Activated CD4-positive, alpha-beta memory T cell treated with anti-CD3 and anti-CD28 coated beads for 36 hours (primary cell): ENCODE measurements at places on chromosomes 2 and 18. TPM values are rescaled to one million over a fixed set of nuclear protein-coding genes. Genes with fewer than 3 reads are reported as not detected.

GRCh38 chr18:55839343-55839742 is 251.4 kb upstream of the TCF4 start:
- DNase-seq = no peak

DNA sequence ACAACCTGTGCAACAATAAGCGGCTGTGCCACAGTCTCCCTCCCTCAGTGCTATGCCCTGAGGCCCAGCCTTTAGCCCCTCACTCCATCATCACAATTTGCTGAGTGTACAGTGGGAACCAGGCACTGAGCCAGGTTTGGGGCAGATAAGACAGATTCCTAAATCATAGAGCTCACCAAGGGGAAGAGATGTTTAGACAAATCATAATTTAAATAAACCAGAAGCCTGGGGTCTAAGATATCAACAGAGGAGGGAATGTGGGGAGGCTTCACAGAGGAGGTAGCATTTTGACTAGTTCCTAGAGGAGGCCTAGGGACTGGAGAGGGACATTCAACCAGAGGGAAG is 139.3 kb upstream of the EPAS1 start:
- DNase-seq = no peak

GRCh38 chr18:75159646-75160356 is 49.1 kb downstream of the PTGR3 start:
- no peak for DNase-seq

DNA sequence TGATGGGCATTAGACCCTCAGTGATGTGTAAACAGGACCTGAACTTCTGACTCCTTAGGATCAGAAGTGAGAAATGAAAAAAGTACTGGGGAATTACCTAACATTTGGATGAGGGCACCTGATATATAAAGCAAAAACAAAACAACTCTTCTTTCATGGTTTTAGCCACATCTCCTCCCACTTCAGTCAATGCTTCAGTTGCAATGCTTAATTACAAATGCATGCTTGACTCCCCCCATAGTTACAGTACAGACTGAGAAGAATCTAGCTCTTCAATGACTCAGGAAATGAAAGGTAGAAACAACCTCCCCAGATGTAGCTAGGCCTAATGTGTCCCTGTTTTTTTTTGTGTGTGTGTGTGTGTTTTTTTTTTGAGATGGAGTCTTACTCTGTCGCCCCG is 276.8 kb upstream of the POU3F3 start:
- no peak for DNase-seq

DNA sequence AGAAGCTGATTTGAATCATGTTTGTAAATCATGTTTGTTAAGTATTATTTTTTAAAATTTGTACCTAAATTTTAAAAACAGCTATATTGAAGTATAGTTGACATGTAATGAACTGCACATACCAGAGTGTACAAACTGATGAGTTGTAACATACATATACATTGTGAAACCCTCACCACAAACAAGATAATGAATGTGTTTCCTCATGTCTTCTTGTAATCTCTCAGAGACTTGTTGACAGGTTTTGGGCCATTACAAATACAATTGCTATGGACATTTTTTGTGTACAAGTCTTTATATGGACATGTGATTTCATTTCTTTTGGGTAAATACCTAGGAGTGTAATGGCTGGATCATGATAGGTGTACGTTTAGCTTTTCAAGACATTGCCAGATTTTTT is 21.5 kb downstream of the WDR43 start:
- DNase-seq = no peak

DNA sequence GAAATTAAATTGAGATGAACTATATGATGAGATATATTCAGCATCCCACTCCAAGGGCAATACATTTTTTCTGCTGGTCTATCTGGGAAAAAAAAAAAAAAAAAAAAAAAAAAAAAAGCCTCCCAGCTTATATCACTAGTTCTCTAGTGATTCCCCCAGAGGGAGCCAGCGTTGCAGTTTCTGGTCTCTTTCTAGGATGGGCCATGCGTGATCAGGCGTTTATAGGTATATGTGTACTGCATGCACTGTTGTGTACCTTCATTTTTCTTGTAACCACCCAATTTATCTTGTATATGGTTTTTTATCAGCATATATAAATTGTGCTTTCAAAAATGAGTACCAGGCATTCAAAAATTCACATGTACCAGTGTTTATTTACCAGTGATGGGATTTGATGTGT is 35.1 kb downstream of the DCDC2C start:
- DNase-seq = peak; percentile 16

DNA sequence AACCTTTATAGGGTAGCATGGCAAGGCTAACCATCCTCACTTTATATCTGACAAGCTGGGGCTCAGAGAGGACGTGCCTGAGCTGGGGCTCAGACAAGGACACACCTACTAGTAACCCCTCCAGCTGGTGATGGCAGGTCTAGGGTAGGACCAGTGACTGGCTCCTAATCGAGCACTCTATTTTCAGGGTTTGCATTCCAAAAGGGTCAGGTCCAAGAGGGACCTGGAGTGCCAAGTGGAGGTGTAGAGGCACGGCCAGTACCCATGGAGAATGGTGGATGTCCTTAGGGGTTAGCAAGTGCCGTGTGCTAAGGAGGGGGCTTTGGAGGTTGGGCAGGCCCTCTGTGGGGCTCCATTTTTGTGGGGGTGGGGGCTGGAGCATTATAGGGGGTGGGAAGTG is 1.2 kb upstream of the DES start:
- DNase-seq = no peak

DNA sequence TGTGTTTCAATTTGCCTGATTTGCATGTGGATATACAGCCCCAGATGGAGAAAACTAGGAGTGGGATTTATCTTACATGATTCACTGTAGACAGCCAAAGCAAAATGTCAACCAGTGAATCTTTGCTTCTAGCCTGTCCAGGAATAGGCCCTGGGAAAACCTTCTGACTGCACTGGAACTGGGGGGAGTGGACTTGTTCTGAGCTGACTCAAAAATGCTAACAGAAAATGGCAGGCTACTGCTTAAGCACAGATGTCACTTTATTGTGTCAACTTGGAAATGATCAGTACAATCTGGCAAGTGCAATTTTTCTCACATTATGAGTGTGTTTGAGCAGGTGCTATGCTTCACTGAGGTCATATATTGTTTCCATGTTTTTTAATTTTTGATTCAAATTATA is 593.7 kb downstream of the NRXN1 start:
- no peak for DNase-seq

- no peak for DNase-seq
Observed at GRCh38 chr18:48715711-48716361, 177.0 kb downstream of the CTIF start.

DNA sequence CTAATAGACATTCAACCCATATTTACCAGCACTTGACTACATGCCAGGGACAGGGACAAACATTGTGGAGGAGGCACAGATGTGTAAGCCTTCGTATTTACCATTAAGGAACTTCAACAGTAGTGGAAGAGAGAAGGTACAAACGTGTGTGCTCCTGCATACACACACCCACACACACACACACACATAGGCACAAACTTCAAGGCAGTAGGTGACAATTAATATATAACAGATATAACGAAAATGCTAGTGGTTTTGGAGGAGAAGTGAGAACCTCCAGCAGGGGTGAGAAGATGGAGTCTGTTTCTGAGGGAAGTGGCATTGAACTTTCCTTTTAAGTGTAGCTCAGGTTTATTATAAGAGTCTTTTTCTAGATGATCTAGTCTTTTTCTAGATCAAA is 231.1 kb downstream of the SETBP1 start:
- no peak for DNase-seq

GRCh38 chr2:72887740-72888437 is 681 bp downstream of the SPR start:
- DNase-seq = peak; percentile 71

GRCh38 chr18:62660691-62661090 is 54.6 kb upstream of the PHLPP1 start:
- no peak for DNase-seq

GRCh38 chr18:59700535-59700967 is 3.3 kb upstream of the CCBE1 start:
- no peak for DNase-seq

DNA sequence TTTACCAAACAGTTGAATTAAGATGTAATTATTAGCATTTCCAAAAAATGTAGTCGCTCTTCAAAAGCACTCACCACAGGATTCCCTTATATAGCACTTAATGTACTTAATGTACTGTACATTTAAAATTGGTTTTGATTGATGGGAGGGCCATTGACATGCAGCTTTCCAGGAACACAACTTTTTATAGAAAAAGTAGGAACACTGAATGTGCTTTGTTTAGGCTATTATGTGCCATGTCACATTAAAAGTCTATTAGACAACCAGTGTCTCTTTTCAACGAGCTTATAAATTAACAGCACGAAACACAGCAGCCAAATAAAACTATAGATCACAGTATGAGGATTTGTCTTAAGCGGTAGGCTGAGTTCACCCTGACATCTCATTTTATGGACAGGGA is 301.1 kb downstream of the PRKCE start:
- DNase-seq = no peak

DNA sequence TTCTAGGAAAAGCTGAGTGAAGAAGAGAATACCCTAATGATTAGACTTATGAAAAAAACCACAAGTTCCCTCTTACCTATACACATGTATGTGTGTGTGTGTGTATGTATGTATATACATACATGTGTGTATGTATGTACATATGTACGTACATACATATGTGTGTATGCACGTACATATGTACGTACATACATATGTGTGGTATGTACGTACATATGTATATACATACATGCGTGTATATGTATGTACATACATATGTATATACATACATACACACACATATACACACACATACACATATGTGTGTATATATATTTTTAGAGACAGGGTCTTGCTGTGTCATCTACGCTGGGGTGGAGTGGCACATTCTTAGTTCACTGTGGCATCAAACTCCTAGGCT is 53.6 kb downstream of the PRELID3A start:
- no peak for DNase-seq

- DNase-seq = no peak
Observed at GRCh38 chr2:227788561-227789018, 25.1 kb upstream of the CCL20 start.

- DNase-seq = no peak
Observed at GRCh38 chr18:55844382-55844781, 256.4 kb upstream of the TCF4 start.

DNA sequence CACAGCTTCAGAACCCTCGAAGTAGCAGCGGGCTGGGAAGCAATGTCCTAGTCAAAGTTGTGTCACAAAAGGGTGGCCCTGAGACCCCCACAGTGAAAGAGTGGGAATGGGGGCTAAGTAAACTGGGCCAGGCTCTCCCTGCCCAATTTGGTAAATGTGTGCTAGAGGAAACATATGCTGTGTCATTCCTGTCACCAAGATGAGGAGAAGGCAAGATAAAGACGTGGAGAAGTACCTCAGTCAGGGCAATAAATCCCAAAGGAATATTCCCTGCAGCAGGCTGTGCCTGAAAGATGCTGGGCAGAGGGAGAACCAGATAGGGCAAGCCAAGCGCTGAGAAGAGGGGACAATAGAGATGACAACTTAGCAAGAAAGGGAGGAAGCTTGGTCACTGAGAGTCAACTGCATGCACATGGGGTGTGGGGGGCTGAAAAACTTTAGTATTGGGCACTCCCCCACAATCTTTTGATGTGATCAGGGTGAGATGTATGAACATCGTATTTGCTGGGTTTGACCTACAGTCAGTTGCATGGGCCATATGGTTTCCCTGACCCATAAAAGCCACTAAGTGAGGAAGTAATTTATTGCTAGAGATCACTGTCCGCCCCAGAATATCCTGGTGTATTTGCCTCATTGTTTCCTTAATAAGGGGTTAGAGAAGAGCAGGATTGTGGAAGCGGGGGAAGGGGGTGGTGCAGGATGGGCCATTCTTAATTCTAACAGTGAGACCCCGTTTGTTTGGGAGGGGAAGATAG is 49.9 kb upstream of the CXCR4 start:
- no peak for DNase-seq

GRCh38 chr2:73267008-73267407 is 17.3 kb downstream of the FBXO41 start:
- no peak for DNase-seq

- peak; percentile 62 for DNase-seq
Observed at GRCh38 chr2:111117598-111118480, 2.9 kb upstream of the BCL2L11 start.

GRCh38 chr2:145644820-145645302 is 1124.9 kb upstream of the ZEB2 start:
- DNase-seq = no peak

- DNase-seq = no peak
Observed at GRCh38 chr2:196206804-196207203, 35.4 kb upstream of the STK17B start.

- DNase-seq = no peak
Observed at GRCh38 chr18:47775961-47776360, 154.5 kb downstream of the SMAD2 start.

GRCh38 chr2:183371545-183371944 is 247.3 kb downstream of the NUP35 start:
- no peak for DNase-seq

DNA sequence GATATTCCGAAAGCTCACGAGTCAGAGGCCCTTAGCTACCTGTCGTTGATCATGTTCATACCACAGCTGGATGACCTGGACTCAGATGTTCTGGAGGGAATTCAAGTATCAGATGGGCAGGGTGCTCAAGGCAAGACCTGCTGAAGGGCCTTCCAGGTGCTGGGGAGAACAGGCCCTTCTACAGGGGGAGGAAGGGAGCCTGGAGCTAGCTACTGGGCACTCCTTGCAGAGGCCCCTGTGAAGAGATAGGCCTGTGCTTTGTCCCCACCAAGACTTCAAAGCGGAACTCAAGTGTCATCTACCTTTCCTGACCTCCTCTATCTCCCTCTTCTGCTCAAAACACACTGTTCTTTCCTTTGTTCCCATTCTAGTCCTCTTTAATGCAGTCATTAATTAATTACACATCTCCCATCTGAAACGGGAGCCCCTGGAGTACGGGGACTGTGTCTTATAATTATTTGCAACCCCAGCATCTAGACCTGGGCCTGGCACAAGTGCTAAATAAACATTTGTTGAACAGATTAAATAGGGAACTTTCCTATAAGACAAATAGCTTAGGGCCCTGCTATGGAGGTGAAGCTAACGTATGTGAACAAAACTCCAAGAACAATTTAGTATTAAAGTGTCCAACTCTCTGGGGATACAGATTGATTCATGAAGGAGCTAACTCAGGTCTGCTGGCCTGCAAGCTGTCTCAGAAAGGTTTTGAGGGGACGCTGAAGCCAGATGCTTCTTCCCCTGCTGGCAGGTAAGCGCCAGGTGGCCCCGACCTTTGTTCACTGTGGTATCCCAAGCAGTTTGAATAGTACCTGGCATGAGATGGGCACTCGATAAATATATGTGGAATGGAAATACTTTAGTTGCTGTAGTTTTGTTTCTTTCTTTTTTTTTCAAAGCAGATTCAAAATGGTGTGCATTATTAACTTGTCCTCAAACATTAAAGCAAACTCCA is 22.0 kb downstream of the RHOB start:
- DNase-seq = no peak

The GPAT2 gene
- 16.4 TPM for total RNA-seq

The CXCR1 gene
- total RNA-seq = not detected

The SULT1C4 gene
- total RNA-seq = not detected

The OR6B2 gene
- not detected for total RNA-seq

The KCNG2 gene
- not detected for total RNA-seq

The SYT4 gene
- not detected for total RNA-seq

The SGPP2 gene
- 20.8 TPM for total RNA-seq

The HMSD gene
- 19.5 TPM for total RNA-seq

The FOSL2 gene
- total RNA-seq = 172 TPM

The CTDSP1 gene
- 69.7 TPM for total RNA-seq

The TUBA4B gene
- not detected for total RNA-seq

The CRYGD gene
- not detected for total RNA-seq

The EFHD1 gene
- total RNA-seq = 0.61 TPM
